Stimulated activated CD8-positive, alpha-beta memory T cell treated with anti-CD3 and anti-CD28 coated beads, Interleukin-2, amount 100 ng/mL, for 48 hours (primary cell): ENCODE measurements at places on chromosomes 11 and 22.

DNA sequence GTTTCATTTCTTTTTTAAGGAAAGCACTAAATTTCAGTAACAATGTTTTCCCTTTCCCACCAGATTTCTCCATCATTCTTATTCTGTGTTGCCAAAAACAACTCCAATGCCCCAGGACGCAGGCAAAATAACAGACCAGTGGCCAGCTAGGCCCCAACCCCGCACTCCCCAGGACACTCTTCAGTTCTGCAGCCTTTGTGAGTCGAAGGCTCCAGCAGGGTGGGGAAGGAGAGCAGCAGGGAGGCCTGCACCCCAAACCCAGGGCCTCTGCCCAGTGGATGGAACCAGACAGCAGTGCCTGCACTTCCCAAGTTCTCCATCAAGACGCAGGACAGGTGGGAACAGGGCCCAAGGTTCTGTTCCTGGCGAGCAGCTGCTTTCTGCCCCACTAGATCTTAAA, 34.4 kb downstream of the PPP2R1B start:
- DNase-seq: no peak

DNA sequence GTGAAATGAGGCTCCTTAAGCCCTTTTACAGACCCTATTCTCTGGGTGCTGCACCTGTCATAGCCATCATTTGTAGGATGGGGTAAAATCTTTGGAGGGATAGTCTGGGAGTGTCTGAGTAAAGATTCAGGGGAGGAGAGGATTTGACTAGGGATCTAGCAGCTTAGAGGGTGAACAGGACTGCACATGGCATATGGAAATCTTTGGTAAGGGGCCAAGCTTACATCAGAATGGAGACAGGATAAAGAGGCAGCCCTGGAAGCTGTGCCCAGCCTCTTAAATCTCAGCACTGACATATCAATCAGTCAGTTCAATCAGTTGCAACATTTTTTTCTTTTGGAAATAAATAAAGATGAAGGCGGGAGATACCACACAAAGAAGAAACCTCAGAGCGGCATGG, 301.8 kb upstream of the CADM1 start:
- DNase-seq: no peak

GRCh38 chr22:49078076-49078710, 749.5 kb downstream of the BRD1 start:
- DNase-seq: no peak

DNA sequence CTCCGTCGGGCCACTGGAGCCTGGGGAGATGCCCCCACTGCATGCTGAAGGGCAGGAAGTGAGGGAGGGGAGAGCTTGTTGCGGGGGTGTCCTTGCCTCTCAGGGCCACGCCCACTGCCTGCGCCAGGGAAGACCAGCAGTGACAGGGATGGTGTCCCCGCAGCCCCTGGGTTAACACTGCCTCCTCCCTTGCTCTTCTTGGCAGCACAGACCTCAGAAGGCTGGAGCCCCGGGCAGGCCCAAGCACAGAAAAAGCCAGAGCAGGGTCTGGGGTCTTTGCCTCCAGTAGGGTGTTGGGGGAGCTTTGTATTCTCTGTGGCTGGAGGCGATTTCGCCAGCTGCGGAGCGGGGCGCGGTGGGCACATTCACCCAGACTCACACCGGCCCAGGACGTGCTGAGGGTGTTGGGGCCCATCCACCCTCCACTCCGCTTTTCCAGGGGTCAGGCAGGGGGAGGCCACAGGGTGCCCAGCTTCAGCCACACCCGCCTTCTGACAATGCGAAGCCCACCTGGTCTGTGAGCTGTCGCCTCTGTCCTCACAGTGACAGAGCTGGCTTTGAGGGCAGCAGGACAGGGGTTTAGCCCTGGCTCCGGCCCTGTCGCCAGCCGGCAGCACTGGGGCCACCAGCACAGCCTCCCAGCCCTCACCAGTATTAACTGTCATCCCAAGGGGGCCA, 83.7 kb downstream of the CDKN1C start:
- DNase-seq: no peak
